ENCODE measurements at places on chromosomes 16 and 17.

GRCh38 chr16:89026121-89026612 lies 49.2 kb upstream of the CBFA2T3 start:
- no peak for DNase-seq

- DNase-seq, result no peak
Observed at GRCh38 chr17:43402567-43402966, 3.8 kb downstream of the ARL4D start.

DNA sequence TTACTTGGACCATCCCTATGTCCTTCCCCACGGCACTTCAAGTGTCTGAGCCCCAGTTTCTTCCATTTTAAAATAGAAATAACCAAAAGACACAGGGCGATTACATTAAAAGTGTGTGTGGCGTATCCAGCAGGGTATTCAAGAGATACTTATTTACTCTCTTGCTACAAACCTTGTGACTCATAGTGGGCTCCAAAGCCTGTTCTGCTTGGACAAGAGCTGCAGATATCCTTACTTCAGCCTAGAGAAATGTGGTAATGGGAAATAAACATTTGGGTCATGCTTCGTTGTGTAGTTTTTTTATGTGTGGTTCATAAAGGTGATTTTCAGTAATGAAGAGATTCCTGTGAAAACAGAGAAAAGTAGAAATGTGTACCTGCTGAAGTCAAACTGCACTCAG lies 288.9 kb upstream of the CDH11 start:
- no peak for DNase-seq

GRCh38 chr16:72609066-72609465 lies 437.1 kb upstream of the PMFBP1 start:
- no peak for DNase-seq

- DNase-seq, result no peak
Observed at GRCh38 chr17:15081008-15081407, 184.1 kb downstream of the PMP22 start.

GRCh38 chr16:88121886-88122580 lies 170.8 kb downstream of the BANP start:
- DNase-seq, result no peak

- peak; percentile 93 for DNase-seq
Observed at GRCh38 chr16:2033057-2033908, 6.6 kb downstream of the NHERF2 start.

DNA sequence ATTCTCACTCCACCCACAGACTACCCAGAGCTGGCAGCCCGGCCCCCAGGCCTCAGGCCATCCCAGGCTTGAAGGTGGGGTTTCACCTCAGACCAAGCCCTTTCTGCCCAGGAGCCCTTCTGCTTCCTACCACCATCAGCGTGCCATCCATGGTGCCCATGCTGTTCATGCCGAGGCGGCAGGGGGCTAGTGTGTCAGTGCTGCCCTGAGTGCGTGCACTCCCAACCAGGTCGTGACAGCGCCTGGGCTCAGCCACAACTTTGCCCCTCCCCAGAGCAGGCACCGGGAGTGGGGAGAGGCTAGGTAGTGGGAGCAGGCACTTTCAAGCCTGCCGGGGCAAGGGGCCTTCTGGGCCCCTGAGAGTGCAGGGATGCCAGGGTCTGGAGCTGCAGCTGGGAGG lies 8.5 kb downstream of the B3GNT9 start:
- DNase-seq, result no peak

DNA sequence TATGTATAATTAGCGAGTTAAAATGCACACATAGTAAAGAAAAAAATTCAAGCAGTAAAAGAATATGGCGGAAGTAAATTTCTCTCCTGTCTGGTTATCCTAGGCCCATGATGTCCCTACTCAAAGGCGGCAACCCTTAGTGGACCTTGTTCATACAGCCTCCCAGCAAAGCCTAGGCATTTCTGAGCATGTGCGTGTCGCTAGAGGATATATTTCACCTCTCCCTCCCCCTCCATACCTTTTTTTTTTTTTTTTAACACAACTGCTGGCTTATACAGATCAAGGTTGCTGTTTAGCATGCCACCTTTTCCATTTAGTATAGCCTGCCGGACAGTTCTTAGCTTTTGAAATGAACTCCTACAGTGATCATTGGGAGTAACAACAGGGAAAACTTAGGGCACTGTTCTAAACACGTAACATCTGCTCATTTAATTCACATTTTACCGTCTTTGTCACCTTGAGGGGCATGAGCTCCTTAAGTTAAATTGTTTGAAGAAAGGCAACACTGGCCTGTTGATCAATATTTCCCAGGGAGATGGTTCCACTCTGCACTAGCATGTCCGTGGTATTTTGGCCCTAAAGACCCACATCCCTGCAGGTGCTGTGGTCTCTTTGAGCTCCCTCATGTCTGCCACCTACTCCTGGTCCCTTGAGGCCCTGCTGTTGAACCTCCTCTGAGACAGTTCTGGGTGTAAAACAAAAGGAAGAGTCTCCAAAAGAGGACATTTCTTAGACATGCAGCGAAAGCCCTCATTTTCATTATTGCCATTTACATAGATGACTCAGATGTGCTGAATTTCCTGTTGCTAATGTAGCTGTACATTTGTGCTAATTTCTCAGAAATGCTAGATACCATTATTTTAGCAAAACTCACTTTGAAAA lies 4.1 kb upstream of the TNFRSF13B start:
- DNase-seq, result no peak
